ENCODE measurements at places on chromosomes 7 and 10.
A peak's percentile ranks its signal among the peaks of the same experiment; 100 is the strongest.

DNA sequence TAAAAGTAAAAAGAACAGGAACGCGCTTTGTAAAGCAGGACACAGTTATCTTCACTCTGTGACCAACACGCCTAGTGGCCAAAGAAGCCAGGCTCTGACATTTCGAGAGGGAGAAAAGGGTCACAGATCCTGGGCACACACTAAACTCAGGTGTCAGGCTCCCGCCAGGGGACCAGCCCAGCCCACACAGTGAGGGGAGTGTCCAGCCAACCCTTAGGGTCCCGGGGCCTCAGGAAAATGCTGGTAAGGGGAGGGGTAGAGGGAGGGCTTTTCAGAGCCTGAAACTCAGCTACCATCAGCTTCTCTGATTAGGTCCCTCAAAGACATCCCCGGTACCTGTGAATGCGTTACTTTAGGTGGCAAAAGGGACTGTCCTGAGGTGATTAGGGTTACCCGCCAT lies 16.6 kb downstream of the ANXA11 start:
- DNase-seq, result no peak

DNA sequence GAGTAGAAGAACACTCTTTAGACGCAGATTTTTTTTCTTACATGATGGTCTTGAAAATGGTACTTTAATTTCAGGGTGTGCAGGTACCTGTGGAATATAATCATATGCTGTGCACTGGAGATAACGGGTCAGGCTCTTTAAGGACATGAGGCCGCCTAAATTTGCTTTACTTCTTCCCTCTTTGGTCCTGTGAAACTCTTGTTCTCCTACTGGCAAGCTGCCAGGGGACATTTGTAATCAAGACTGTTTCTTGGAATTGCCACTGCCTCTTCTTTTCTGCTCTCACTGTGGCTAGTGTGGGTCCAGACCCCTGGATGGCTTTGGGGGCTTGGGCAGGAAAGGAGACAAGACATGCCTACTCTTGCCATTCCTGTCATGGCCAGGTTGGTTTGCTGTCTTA lies 146.0 kb downstream of the SND1 start:
- DNase-seq, result no peak

DNA sequence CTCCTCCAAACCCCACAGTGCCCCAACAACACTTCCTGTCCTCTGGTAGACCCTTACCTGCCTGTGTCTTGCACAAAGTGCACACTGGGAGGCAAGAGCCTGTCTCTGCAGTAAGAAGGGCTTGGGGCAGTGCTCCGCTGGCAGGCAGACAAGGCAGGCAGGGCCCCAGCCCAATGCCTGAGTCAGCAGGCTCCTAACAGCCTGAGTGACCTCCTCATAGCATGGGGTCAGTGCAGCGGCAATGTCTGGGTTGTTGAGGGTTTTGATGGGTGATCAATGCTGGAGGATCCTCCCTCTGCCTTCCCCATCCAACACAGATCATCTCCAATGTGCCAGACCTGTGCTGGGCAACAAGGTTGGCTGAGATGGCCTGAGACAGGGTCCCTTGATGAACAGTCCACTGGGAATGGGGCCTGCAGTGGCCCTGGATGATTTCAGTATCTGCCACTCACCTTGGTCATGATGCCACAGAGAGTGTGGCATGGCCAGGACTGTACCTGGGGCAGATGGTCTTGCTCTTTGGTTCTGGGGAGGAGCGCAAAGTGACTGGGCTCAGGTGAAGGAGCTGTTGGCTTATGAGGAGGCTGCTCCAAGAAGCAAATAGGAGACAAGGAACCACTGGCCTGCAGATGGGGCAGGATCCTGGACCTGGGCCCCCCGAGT lies 55.6 kb upstream of the CAMK2B start:
- DNase-seq, result no peak

- peak; percentile 96 for DNase-seq
Measured at GRCh38 chr7:16645593-16646471, at the start of the genes ANKMY2 and BZW2. Gene ANKMY2, minus strand, starts transcription at chr7:16645754. Its CDS starts 181 bp downstream, at chr7:16645573. Gene BZW2, plus strand, starts transcription at chr7:16646181. Its CDS starts 19,263 bp downstream, at chr7:16665444.

- no peak for DNase-seq
Measured at GRCh38 chr7:107049480-107049879, 5.0 kb downstream of the PRKAR2B start.

- DNase-seq, result no peak
Measured at GRCh38 chr10:29622382-29622922, 12.3 kb downstream of the SVIL start.

- DNase-seq, result no peak
Measured at GRCh38 chr10:125029584-125030242, 87.8 kb downstream of the ZRANB1 start.

- no peak for DNase-seq
Measured at GRCh38 chr7:2849941-2850766, 6.0 kb upstream of the GNA12 start.

GRCh38 chr7:94903971-94904370 lies 3.4 kb upstream of the PPP1R9A start:
- no peak for DNase-seq

DNA sequence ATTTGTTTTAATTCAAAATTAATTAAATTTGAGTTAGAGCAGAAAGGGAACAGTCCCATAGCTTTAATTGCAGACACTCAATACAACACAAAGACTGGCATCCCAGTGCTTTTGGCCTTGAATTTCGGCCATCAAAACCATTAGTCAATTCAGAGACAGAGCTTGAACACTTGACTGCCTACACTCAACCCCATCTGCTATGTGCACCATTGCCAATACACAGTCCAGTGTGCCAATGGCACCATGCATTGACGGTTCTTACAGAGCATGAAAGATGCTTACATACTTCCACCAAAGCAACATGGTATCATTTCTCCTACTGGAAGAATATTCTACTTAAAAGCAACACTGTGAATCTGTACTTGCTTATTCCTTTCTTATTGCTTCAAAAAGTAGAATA lies 43.6 kb upstream of the LRRTM3 start:
- no peak for DNase-seq

GRCh38 chr10:86946213-86947155 lies 10.9 kb downstream of the MMRN2 start:
- no peak for DNase-seq

DNA sequence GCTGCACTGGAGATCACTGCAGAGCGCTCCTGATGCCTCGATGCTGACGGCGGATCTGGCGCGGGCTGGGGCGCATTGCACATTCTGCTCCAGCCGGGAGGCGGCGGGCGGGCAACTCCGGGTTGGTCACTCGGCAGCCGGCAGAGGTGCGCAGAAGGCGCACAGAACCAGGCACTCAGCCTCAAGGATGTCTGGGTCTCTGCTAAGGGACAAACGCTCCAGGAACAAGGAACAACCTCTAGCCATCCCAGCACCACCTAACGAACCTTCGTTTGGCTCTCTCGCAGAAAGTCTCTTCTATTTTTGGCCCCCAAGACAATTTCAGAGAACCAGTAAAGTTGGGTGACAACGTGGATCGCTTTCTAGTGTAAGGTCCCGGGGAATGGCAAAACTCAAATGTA lies 254.6 kb downstream of the OTUD1 start:
- no peak for DNase-seq

DNA sequence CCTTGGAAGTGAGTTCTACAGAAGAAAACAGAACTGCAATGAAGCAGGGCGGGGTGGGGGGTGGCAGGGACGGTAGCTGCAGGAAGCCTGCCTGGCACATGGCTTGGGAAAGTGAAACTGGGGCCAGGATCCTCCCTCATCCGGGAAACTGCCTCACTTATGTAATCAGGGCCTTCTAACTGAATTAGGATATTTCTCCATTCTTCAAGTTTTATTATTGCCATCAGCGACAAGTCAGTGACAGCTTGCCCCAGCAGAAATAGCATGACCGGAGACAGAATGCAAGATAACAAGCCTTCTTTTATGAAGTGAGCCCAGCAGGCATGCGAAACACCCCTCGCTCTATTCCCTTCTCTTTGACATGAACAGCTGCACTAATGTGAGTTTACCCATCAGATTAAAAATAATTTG lies 77.5 kb upstream of the CACUL1 start:
- no peak for DNase-seq

- no peak for DNase-seq
Measured at GRCh38 chr10:89263091-89263490, 11.5 kb upstream of the LIPA start.

- no peak for DNase-seq
Measured at GRCh38 chr10:84329986-84330651, 1.7 kb downstream of the CCSER2 start.

GRCh38 chr10:129090618-129091366 lies 376.2 kb upstream of the MGMT start:
- DNase-seq, result no peak

- DNase-seq, result no peak
Measured at GRCh38 chr7:17020250-17020649, 138.5 kb upstream of the AGR3 start.

GRCh38 chr7:10156972-10157371 lies 816.7 kb upstream of the PHF14 start:
- no peak for DNase-seq

DNA sequence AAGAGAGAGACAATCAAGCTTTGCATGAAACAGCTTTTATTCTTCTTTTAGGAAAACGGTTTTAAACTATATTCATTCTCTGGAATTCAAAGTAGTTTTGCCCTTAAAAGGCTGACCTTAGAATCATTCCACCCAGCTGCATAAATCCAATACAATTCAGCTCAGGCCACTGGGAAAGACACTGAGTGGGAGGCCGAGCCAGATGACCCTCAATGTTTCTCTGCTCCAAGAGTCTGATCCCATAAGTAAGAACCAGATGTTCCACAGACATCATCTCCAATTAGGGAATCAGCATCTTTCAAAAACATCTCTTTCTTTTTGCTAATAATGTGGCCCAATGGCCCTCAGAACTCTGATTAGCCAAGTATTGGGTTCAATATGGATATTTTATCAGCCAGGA lies 26.1 kb downstream of the CREB3L2 start:
- no peak for DNase-seq

GRCh38 chr10:44961230-44961571 lies 1.6 kb downstream of the RASSF4 start:
- DNase-seq, result no peak

GRCh38 chr10:100835810-100836209 lies 77.0 kb upstream of the SLF2 start:
- DNase-seq, result no peak

GRCh38 chr10:34768261-34768971 lies 46.7 kb downstream of the PARD3 start:
- DNase-seq, result no peak
